ENCODE measurements at places on chromosomes 16 and 17. TPM values are rescaled to one million over a fixed set of nuclear protein-coding genes. Genes with fewer than 3 reads are reported as not detected.

DNA sequence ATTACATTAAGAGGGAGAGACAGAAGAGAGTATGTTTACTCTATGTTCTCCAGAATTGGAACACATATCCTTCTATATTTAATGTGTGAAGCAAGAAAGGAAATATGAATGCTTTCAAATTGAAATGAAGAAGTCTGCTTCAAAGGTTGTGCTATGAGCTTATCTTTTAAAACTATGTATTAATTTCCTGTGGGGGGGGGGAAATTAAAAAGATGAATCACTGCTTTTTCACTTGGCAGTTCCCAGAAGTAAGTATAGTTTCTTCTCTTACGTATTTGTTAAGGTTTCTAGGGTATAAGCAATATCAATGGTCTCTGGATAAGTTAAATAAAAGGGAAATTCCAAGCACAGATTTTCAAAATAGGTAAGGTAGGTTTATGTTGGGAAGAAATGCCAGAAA lies 7.0 kb downstream of the TERF2 start:
- DNase-seq, result no peak

- no peak for DNase-seq
Observed at GRCh38 chr16:6027733-6028132, 930.1 kb upstream of the EEF2KMT start.

DNA sequence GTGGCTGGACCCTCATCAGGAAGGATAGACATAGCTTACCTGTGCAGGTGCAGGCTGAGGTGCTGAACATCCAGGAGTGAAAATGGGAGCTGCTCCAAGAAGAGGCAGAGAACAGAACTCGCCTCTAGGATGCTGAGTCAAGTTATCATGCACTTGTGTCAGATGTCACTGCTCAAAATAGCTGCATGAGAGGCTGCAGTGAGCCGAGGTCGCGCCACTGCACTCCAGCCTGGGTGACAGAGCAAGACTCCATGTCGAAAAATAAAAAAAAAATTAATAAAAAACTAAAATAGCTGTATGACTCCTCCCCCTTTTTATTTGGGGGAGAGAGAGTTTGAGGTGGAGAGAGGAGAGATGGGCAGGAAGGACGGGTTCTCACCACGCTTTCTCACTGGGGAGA lies 148.8 kb downstream of the FOXL1 start:
- no peak for DNase-seq

Gene SLC38A7
- total RNA-seq, result 12.2 TPM

Gene GSPT1
- 210 TPM for total RNA-seq

Gene PHOSPHO1
- total RNA-seq, result not detected

Data from K562 (cell line).